Activated T-helper 17 cell treated with anti-CD3 and anti-CD28 coated beads, Interleukin-2, amount 50 U/mL, for 72 hours (primary cell): ENCODE measurements at places on chromosomes 6 and 20. TPM values are rescaled to one million over a fixed set of nuclear protein-coding genes. Genes with fewer than 3 reads are reported as not detected.

Gene RIN2
- total RNA-seq: not detected

Gene RBM38
- 63.0 TPM for total RNA-seq

Gene RIPPLY2
- total RNA-seq: not detected

Gene COL21A1
- total RNA-seq: not detected

Gene DEF6
- total RNA-seq: 133 TPM
